ENCODE measurements at places on chromosomes 5 and 9.

- no peaks in the 10 kb centered on the region for H3K36me3 ChIP-seq
- no peak overlapping the region for H3K4me3 ChIP-seq
These were observed 191.6 kb downstream of the TENT4A start for GRCh38 chr5:6904860-6905259.

DNA sequence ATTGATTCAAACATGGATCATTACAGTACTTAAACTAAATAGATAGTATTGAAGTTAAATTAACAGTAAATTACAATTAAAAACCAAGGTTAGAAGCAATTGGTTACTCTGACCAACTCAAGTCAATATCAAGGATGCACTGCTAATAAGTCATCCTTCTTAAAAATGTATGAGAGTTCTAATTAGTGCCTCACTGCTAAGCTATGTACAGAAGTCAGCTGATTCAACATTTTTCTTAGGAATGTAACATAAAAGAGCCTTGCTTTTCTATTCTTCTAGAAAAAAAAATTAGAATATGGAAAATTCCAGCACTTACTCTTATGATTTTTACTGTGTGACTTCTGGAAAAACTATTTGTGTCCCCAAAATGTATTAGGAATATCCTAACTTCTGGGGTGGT lies 75.7 kb upstream of the FBN2 start:
- H3K27ac ChIP-seq, result no peak overlapping the region
- H3K27me3 ChIP-seq, result no peaks in the 10 kb centered on the region
- no peak overlapping the region for H3K4me3 ChIP-seq

- peaks cover 18% of the 10 kb centered on the region for H3K27me3 ChIP-seq
- H3K4me3 ChIP-seq, result no peak overlapping the region
- no peaks in the 10 kb centered on the region for H3K4me1 ChIP-seq
- no peaks in the 10 kb centered on the region for H3K36me3 ChIP-seq
- no peak for DNase-seq
These were observed 78.0 kb downstream of the NRG2 start for GRCh38 chr5:139964994-139965565.

DNA sequence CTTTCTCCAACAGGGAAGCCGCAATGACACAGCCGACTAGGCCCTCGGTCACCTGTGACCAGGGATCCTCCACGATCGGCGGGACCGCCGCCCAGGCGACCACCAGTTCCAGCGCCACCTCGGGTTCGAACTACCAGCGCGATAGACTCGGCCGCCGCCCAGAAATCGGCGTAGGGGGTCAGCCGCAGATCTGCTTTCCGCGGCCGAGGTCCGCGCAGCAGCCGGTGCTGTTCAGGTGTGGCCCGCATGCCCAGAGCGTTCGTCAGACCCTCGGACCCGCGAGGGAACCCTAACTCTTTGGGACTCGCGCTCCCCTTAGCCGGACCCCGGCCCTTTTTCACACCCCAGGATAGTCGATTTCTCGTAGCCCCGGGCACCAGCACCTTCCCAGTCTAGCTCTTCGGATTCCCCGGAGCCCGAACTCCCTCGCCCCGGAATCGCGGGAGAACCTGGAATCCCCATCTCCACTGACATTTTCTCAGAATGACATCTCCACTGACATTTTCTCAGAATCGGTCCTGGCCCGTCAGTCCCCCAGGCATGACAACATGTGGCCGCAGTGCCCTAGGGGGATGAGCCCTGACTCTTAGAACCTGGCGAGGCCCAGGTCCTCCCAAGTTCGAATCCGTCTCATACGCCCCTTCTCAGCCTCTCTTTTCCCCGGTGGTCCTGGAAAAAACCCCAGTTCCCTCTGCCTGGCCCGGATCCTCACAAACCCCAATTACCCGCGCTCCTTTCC lies 428 bp downstream of the C5orf52 start:
- H3K27ac ChIP-seq, result no peak overlapping the region
- H3K4me3 ChIP-seq, result peak overlapping the region; percentile 90
- no peak for DNase-seq

- H3K27ac ChIP-seq, result no peak overlapping the region
- H3K4me3 ChIP-seq, result peak overlapping the region; percentile 15
- no peaks in the 10 kb centered on the region for H3K36me3 ChIP-seq
These were observed 4.4 kb downstream of the NSMF start for GRCh38 chr9:137454597-137455358.

DNA sequence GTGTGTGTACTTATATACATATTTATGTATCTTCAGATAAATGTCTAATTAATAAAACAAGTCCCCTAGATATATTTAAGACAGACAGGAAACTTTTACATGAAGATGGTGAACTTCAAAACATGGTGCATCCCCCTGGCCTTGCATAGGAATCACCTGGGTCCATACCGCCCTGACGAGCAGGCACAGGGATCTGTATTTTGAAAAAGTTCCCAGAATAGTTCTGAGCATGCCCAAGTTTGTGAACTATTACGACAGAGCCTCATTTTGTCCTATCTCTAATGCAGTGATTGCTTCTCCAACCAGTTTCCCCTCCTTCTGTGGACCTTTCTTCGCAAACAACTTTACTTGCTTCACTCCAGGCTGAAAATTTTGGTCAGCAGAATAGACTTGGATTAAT lies 98.1 kb downstream of the APBA1 start:
- no peak overlapping the region for H3K4me3 ChIP-seq
- no peaks in the 10 kb centered on the region for H3K36me3 ChIP-seq
- H3K4me1 ChIP-seq, result peaks cover 10% of the 10 kb centered on the region
- DNase-seq, result no peak
- no peaks in the 10 kb centered on the region for H3K27me3 ChIP-seq

DNA sequence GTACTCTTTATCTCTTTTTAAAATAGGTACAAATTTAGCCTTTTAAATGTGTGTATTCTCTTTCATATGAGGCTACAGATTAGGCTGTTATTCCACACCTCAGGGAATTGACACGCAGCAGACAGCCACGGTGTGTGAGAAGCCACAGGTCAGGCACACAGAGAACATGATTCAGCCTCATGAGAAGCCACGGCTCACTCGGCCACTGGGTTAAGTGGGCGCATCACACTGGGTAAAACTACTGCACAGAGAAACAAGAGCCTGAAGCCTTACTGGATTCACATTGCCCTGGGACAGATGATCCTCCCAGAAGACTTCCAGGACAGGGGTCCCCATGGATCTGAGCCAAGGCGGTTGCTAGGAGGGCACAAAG lies 28.2 kb downstream of the LPCAT1 start:
- no peak overlapping the region for H3K4me3 ChIP-seq
- DNase-seq, result no peak
- no peaks in the 10 kb centered on the region for H3K27me3 ChIP-seq
- peaks cover 13% of the 10 kb centered on the region for H3K36me3 ChIP-seq

- DNase-seq, result no peak
- no peak overlapping the region for H3K4me3 ChIP-seq
- H3K27me3 ChIP-seq, result no peaks in the 10 kb centered on the region
- H3K4me1 ChIP-seq, result peaks cover 7% of the 10 kb centered on the region
- peaks cover 23% of the 10 kb centered on the region for H3K36me3 ChIP-seq
- H3K27ac ChIP-seq, result no peak overlapping the region
These were observed 120.5 kb downstream of the MPDZ start for GRCh38 chr9:13158986-13159385.

DNA sequence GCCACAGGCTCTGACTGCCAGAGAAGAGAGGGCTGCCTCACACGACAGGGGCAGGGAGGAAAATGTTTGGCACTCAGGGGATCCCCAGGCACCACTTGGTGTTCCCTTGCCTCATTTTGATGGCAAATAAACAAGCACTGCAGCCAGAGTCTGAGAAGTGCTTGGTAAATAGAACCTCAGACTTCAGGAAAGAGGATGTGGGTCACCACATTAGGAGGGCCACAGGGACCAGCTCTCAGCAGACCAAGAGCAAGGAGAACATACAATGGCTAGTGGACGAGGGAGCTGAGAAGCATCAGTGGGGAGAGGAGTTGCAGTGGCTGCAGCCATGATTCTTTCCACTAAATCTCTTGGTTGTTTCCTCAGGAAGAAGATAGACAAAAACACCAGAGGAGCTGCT lies 413.9 kb downstream of the GADD45G start:
- peaks cover 3% of the 10 kb centered on the region for H3K27me3 ChIP-seq
- H3K36me3 ChIP-seq, result no peaks in the 10 kb centered on the region
- no peak overlapping the region for H3K4me3 ChIP-seq

GRCh38 chr5:131272724-131273123 lies 8.9 kb downstream of the CDC42SE2 start:
- H3K27ac ChIP-seq, result no peak overlapping the region
- no peaks in the 10 kb centered on the region for H3K27me3 ChIP-seq
- H3K4me1 ChIP-seq, result peaks cover 31% of the 10 kb centered on the region

- no peak overlapping the region for H3K27ac ChIP-seq
- H3K4me3 ChIP-seq, result no peak overlapping the region
- peaks cover 12% of the 10 kb centered on the region for H3K4me1 ChIP-seq
- H3K27me3 ChIP-seq, result no peaks in the 10 kb centered on the region
These were observed 152.7 kb upstream of the ADRA1B start for GRCh38 chr5:159763562-159763961.

GRCh38 chr5:89028595-89029285 lies 145.8 kb upstream of the MEF2C start:
- no peaks in the 10 kb centered on the region for H3K27me3 ChIP-seq
- H3K27ac ChIP-seq, result no peak overlapping the region
- no peak for DNase-seq
- peaks cover 13% of the 10 kb centered on the region for H3K36me3 ChIP-seq
- peaks cover 9% of the 10 kb centered on the region for H3K4me1 ChIP-seq

DNA sequence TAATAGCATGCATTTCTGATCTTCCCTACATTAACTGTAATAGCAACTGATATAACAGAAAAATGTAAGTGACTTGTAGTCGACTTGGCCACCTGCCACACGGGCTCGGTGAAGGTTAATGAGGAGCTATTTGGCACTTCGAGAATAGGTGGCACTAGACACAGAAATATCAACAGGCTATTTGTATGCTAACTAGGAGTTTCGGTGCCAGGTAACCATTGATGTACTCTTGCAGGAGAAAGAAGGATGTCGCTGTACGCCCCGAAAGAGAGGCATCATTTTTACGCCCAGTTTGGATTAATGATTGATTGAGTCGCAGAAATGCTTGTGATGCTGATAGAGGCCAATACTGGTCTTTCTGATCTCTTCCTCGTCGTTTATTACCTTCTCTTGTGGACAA lies 516 bp upstream of the DMRT2 start:
- peaks cover 95% of the 10 kb centered on the region for H3K27me3 ChIP-seq
- peaks cover 19% of the 10 kb centered on the region for H3K4me1 ChIP-seq
- H3K27ac ChIP-seq, result no peak overlapping the region

DNA sequence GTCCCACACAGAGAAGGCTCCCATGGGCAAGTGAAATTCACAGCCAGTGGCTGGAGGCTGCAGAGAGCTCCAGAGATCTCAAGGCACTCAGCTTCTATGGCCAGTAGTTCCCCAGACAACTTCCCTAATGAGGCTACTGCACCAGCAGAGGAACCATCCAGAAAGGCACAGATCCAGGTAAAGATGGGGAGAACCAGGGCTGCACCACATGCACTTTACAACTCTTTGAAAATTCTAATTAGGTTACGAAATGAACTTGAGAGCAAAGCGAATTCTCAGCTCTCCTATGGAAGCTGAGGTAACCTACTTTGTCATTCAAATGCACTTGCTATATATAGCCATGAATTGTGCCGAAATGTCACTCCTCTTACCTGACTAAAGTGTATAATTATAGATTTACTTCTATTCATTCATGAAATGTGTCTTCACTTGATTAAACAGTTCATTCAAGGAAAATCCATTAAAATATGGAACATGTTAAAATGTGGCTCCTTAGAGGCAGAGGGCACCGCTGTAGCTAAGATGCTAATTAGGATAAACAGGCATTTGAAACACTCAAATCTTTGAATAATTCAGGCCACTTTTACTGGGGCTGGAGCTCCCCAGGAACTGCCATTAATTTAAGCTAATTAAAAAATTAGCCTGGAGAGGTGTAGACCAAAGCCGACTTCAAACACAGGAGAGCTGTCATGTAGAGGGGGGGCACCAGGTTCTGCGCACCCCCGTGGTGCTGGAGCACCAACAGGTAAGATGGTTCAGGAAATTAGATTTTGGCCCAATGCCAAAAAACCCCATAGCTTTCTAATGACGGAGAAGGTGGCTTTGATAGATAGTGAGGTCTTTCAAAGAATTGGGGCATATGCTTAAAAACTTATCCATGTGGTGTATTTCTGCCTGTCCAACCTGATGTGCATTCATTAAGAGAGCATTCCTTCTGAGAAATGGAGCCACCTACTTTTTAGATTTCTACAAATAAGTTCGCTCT lies 204.1 kb downstream of the GABBR2 start:
- H3K27ac ChIP-seq, result no peak overlapping the region
- peaks cover 18% of the 10 kb centered on the region for H3K4me1 ChIP-seq
- H3K36me3 ChIP-seq, result no peaks in the 10 kb centered on the region
- peaks cover 22% of the 10 kb centered on the region for H3K27me3 ChIP-seq
- DNase-seq, result no peak

GRCh38 chr9:97555164-97555563 lies 53.7 kb downstream of the TMOD1 start:
- peaks cover 20% of the 10 kb centered on the region for H3K27me3 ChIP-seq
- no peak overlapping the region for H3K4me3 ChIP-seq
- no peak overlapping the region for H3K27ac ChIP-seq
- H3K4me1 ChIP-seq, result no peaks in the 10 kb centered on the region
- no peak for DNase-seq

GRCh38 chr9:109101810-109102209 lies 17.9 kb downstream of the TMEM245 start:
- peaks cover 20% of the 10 kb centered on the region for H3K4me1 ChIP-seq
- no peak overlapping the region for H3K4me3 ChIP-seq
- no peak overlapping the region for H3K27ac ChIP-seq

GRCh38 chr5:1744393-1745122 lies 55.1 kb downstream of the MRPL36 start:
- no peak overlapping the region for H3K4me3 ChIP-seq
- no peaks in the 10 kb centered on the region for H3K4me1 ChIP-seq
- H3K27me3 ChIP-seq, result peaks cover 7% of the 10 kb centered on the region
- no peak overlapping the region for H3K27ac ChIP-seq
- DNase-seq, result no peak
- H3K36me3 ChIP-seq, result peaks cover 8% of the 10 kb centered on the region

- DNase-seq, result no peak
- no peak overlapping the region for H3K4me3 ChIP-seq
- peaks cover 13% of the 10 kb centered on the region for H3K4me1 ChIP-seq
- no peaks in the 10 kb centered on the region for H3K36me3 ChIP-seq
- no peaks in the 10 kb centered on the region for H3K27me3 ChIP-seq
- H3K27ac ChIP-seq, result peak overlapping the region; percentile 9
These were observed 18.2 kb upstream of the DCP2 start for GRCh38 chr5:112958093-112959088.

- no peaks in the 10 kb centered on the region for H3K36me3 ChIP-seq
- no peak overlapping the region for H3K4me3 ChIP-seq
- no peak overlapping the region for H3K27ac ChIP-seq
- no peak for DNase-seq
- H3K27me3 ChIP-seq, result no peaks in the 10 kb centered on the region
These were observed 284.3 kb downstream of the TAF11L14 start for GRCh38 chr5:17918373-17919104.

GRCh38 chr5:104431002-104431620 lies 868.5 kb upstream of the NUDT12 start:
- H3K4me1 ChIP-seq, result no peaks in the 10 kb centered on the region
- H3K4me3 ChIP-seq, result no peak overlapping the region
- no peaks in the 10 kb centered on the region for H3K27me3 ChIP-seq
- no peak for DNase-seq

Data from neural crest cell (in vitro differentiated cells).